ENCODE measurements at places on chromosomes 6 and 20.

DNA sequence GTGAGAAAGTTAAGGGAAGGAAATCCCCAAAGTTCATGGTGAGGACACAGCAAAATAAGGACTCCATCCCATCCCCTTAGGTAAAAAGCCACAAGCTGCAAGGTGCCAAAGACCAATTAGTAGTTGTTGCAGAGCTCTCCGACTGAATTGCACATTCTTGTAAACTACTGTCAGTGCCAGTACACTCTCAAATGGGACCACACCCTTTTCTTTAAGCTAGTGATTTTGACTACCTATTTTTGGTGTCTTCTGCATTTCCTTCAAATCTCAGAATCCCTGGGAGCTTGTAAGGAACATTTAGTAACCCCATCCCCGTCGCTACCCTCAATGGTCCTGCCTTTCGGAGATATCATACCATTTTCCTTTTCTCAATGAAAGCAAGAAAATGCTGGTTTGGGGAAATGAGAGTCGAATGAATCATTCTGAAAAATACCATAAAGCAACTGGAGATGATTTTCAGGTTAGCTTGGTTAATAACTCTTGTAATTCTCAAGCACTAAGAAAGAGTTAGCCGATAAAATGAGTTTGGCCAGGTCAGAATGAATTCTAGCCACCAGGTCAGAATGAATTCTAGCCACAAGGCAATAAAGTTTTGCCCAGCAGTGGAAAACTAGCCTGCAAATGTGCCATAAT lies 5.2 kb upstream of the HMGN3 start:
- DNase-seq: no peak

- DNase-seq: no peak
Measured at GRCh38 chr20:35497780-35498189, 31.7 kb downstream of the C20orf173 start.

DNA sequence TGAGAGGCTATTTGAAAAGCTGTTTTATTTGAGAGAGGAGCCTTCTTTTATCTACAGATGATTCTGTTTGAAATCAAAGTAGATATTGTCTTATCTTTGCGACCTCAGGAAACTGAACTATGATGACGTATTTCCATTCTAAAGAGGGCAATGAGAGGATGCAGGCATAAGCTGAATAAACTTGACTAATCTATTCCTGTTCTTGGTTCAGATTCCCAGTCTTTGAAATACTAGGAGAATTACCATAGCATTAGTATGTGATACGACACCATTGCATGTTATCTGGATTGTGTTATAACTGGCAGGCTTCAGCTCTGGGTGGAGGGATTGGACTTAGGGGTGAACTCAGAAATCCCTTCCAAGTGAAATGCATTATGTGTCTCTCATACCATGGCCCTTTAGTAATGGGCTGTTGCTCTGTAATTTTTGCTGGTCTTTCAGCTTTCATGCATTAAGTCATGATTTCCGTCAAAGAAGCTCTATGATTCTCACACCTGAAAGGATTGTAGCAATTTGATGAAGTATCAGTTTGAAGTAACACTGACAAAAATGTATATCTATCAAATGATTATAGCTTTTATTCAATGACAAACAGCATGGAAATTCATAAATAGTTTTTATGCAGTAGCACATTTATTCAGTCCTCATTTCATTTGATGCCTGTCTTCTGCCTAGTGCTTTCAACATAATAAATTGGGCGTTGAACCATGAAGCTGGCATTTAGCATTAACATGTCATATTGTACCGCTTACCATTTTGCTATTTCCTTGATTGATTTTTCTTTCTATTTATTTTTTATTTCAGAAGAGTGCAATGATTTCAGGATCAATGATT lies 138.4 kb upstream of the SPACA1 start:
- no peak for DNase-seq

DNA sequence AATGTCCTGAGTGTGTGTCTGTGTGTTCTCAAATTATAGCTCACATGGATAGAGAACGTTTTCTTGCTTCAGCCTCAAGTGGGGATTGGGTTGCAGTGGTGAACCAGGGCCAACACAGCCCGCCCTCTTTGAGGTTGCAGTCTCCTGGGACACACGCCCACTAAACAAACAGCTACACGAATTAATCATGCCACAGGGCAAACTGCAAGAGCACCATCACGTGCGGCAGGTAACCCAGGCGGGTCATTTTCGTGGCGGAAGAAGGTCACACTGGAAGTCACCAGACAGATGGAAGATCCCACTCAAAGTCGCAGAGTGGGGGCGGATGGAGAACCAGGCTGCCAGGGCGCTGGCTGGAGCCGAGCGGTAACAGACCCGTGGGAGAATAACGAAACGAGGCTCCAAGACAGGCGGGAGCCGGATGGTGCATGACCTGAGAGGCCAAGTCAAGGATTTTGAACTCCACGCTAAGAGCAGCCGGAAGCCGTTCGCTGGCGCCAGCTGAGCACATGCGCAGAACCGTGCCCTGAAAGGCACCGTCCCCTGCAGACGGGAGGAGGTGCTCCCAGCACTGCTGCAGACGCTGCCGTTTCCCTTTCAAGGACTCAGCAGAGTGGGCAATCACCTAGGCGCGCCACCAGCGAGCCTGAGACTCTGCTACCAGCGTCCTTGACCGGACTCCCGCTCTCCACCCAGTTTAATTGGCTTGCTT lies 10.7 kb downstream of the DLL1 start:
- DNase-seq: no peak

- no peak for DNase-seq
Measured at GRCh38 chr20:25281541-25281991, 33.7 kb downstream of the PYGB start.

- DNase-seq: no peak
Measured at GRCh38 chr6:45712786-45713185, 302.9 kb downstream of the CLIC5 start.

DNA sequence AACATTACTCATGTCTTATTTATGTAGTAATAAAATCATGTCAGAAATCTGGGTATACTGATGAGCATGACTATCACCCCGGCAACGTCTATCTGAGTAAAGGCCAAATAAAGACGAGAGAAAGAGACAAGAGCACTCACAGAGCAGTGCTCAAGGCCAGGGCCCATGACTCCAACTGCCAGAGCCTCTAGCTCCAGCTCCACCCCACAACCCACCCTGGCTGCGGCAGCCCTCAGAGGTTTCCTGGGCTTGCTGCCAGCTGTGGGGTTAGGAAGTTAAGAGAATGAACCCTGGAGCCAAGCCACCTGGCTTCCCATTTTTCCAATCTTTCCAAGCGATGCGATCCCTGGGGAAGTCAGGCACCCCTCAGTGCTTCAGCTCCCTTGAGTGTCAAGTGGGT lies 92.0 kb upstream of the PAX1 start:
- DNase-seq: no peak

DNA sequence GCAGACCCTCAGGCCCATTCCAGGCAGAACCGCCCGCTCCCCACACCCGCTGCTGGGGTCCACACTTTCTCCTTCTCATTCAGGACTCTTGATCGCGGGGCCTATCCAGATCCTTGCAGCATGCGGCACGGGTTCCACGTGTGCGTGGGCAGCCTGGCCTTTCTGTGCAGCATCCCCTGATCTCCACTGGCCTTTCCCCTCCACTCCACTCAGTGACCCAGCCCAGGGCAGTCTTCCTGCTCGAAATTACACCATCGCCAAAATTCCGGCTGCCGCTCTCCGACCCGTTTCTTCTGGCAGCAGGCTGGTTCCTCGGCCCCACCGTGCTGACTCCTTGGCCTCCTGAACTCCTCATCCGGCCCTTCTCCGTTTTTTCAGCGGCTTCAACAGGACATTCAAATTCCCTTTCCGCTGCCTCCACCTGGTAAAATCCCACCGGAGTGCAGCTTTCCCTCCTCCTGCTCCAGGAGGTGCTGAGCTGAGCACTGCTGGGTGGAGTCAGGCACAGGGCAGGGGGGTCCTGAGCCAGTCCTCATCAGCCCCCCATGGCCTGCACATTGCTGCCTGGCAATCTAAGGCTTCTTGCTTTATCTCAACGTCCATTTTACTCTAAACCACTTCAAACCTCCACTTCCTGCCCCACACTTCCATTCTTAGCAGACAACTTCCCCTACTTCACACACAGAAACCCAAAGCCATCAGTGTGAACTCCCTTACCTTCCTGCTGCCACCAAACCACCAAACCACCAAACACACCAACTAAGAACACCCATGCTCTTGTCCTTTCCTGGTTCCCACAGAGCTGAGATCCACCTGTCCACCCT lies 9.0 kb downstream of the SFT2D1 start:
- DNase-seq: no peak

- DNase-seq: peak; percentile 56
Measured at GRCh38 chr20:58891086-58891717, 38.7 kb downstream of the GNAS start.

GRCh38 chr6:106080763-106081095 lies 5.4 kb upstream of the PRDM1 start:
- no peak for DNase-seq

- DNase-seq: no peak
Measured at GRCh38 chr6:13117570-13117969, 210.8 kb downstream of the TBC1D7 start.

DNA sequence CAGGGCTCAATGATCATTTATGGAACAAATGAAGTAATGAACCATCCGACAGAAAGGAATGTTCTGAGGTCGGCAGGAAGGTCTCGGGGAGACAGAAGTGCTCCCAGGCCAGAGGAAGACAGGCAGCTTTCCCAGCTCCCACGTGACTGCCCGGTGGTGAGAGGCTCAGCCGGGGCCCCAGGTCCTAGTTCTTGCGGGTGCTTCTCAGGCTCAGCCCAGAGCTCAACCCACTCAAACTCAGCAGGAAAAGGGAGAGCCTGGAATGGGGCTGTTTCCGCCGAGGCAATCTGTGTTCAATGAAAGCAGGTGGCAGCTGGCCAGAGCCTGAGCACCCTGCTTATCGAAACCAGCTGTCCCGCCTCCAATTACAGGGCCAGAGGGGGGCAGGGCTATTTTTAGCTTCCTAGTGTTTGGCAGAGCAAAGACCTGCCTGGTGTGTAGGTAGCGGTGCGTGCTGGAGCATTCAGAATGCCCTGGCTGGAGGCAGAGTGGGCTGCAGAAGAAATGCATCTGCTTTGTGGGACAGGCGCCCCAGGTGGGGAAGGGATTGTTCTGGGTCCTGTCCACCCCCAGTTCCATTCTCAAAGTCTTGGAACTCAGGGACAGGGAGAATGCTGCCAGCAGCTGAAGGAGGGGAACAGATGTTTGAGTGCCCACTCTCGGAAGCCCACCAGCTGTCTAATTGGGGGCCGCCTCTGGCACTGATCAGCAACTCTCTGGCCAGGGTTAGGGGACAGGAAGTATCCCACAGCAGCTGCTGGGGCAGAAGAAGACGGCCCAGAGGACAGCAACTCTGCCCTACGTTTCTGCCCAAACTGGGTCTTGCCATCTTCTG lies 145.1 kb downstream of the PREX1 start:
- DNase-seq: no peak

DNA sequence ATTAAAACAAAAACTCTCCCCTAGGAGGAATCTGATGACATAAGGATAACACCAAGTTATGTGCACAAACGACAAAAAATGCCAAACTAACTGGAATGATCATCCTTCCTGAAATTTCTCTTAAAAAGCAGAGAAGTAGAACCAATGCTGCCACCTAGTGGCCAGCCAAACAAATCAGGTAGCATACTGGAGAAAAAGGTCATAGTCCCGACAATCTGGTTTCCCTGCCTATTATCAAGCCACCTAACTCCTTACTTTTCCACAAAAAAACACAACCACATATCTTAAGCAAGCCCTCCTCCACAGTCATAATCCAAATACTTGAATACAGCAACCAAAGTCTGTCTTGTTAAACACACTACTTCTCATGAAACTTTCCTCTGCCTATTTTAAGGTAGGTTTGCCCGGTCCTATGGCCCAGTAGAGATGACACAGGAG lies 5.3 kb downstream of the OARD1 start:
- peak; percentile 48 for DNase-seq

DNA sequence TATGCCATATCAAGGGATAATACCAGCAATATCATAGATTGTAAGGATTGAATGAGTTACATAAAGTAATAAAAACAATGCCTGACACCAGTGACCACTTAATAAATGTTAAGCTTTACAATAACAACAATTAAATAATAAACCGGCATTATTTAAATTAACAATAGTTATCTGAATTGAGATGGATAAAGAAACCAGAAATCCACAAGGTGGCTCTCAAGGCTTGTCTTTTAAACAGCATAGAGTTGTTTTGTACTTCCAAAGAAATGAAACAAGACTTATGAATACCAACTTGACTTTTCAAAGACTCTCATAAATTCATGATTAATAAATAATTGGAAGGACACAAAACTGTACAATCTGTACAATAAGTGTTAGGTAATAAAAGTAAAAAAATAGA lies 203.1 kb downstream of the ASCC3 start:
- no peak for DNase-seq

GRCh38 chr20:63129991-63130657 lies 85.8 kb downstream of the YTHDF1 start:
- no peak for DNase-seq

DNA sequence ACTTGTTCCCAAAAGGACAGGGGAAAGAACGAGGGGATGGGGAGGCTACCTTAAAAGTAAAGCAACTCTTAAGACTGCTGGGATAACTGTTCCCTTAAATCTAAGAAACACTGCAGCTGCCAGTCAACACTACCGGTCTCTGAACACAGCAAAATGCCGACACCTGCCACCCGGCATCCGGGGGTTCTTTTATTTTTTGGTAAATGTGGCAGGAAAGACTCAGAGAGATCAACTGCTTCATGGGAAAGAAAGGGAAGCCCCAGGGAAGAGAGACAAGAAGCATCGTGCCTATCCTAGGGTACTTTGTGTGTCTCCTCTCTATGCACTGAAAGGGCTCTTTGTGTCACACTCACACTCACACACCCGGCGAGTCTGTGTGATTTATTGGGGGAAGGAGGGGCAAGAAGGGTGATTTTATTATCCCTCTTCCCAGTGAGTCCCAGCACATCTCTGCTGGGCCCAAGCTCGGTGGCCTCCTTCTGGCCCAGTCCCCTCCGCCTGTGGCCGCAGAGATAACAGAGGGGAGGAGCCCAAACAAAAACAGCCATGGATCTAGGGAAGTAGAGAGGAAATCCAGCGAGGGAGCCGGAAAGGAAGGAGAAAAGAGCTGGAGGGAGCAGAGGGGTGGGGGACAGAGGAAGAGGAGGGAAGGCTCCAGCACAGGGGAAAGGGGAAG lies 1.4 kb downstream of the FYN start:
- DNase-seq: no peak

DNA sequence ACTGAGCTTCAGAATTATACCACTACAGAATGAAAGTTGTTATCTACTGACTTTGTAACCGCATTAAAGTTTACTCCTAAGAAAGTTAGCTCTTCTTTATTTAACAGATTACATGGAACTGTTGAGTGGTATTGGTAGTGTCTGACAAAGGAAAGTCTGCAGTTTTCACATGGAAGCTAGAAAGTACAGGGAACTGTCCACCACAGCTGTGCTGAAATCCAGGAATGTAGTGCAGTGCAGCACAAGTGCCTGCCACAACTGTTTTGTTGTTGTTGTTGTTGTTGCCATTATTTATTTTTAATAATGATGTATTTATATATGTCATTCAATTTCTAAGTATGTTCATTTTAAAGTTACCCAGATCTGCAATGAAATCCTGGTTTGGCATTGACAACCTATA lies 464.9 kb downstream of the TBC1D32 start:
- DNase-seq: no peak

DNA sequence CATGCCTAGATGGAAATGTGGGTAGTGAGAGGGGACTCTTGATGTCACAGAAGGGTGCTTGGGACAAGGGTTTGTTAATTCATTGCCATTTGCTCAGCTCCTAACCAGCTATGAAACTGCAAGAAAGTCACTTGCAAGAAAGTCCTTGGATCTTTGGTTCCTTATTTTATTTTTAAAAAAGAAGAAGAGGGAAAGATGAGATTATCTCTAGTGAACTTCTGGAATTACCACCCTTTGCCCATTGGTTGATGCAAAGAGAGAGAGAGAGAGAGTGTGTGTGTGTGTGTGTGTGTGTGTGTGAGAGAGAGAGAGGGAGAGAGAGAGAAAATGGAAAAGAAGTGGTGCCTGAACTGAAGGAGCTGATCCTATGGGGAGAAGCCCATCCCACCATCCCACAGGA lies 4.6 kb upstream of the SFT2D1 start:
- no peak for DNase-seq

All from activated CD4-positive, alpha-beta T cell treated with anti-CD3 and anti-CD28 coated beads for 24 hours (primary cell).